ENCODE measurements at places on chromosomes 11 and 22. TPM values are rescaled to one million over a fixed set of nuclear protein-coding genes. Genes with fewer than 3 reads are reported as not detected.

Gene GAB4
- not detected for total RNA-seq

Gene DDTL
- total RNA-seq = 0.76 TPM

Gene MCAM
- 46.1 TPM for total RNA-seq

Gene SAA4
- not detected for total RNA-seq

Gene SLC22A8
- not detected for total RNA-seq

Gene PKP3
- 0.56 TPM for total RNA-seq

Gene NPTXR
- 7.8 TPM for total RNA-seq

Gene MB
- total RNA-seq = not detected

Gene CDC42BPG
- 0.13 TPM for total RNA-seq

Gene NXPE2
- total RNA-seq = 0.07 TPM

Gene CRYBA4
- not detected for total RNA-seq

Gene RASGRP2
- 0.50 TPM for total RNA-seq

Gene DCDC1
- total RNA-seq = 0.26 TPM

Gene AMBRA1
- 22.6 TPM for total RNA-seq

Gene YPEL4
- 1.8 TPM for total RNA-seq

Gene TRIM64
- not detected for total RNA-seq

Gene ALKBH8
- total RNA-seq = 6.6 TPM

Gene RIMBP3B
- 0.23 TPM for total RNA-seq

Gene CHADL
- total RNA-seq = 1.1 TPM

Gene YPEL1
- total RNA-seq = 1.2 TPM

Gene OR4S1
- not detected for total RNA-seq

Gene DMC1
- 0.56 TPM for total RNA-seq

Gene TTC17
- 83.9 TPM for total RNA-seq

Gene UBTFL1
- total RNA-seq = not detected

Gene SHANK2
- 1.8 TPM for total RNA-seq

Gene CPT1A
- 65.2 TPM for total RNA-seq

Gene ROBO4
- total RNA-seq = 1.2 TPM

Gene UCP3
- 0.65 TPM for total RNA-seq

Gene OR52R1
- not detected for total RNA-seq

Gene LDLRAD3
- 5.4 TPM for total RNA-seq
